ENCODE measurements at places on chromosomes 16 and 17.

DNA sequence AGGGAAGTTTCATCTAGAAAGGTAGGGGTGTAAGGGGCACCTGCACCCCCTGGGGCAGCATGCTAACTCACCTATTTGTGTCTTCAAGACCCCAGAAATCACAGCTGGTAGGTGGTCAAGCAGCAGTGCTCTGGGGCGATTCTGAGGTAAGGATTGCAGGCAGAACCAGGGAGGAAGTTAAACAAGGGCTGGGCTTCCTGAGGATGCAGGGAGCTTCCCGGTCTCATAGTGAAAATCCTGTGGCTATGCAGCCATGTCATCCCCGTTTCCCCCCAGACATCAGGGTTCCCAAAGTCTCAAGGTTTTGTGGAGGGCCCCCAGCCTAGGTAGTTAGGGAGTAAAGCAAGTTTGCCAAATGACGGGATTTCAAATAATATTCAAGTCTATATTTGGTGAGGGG is 78.5 kb downstream of the C16orf78 start:
- no peak for DNase-seq

- peak; percentile 18 for DNase-seq
Observed at GRCh38 chr17:6452471-6453266, 8.4 kb downstream of the PIMREG start.

GRCh38 chr17:80279895-80280294 is 19.2 kb downstream of the RNF213 start:
- no peak for DNase-seq

DNA sequence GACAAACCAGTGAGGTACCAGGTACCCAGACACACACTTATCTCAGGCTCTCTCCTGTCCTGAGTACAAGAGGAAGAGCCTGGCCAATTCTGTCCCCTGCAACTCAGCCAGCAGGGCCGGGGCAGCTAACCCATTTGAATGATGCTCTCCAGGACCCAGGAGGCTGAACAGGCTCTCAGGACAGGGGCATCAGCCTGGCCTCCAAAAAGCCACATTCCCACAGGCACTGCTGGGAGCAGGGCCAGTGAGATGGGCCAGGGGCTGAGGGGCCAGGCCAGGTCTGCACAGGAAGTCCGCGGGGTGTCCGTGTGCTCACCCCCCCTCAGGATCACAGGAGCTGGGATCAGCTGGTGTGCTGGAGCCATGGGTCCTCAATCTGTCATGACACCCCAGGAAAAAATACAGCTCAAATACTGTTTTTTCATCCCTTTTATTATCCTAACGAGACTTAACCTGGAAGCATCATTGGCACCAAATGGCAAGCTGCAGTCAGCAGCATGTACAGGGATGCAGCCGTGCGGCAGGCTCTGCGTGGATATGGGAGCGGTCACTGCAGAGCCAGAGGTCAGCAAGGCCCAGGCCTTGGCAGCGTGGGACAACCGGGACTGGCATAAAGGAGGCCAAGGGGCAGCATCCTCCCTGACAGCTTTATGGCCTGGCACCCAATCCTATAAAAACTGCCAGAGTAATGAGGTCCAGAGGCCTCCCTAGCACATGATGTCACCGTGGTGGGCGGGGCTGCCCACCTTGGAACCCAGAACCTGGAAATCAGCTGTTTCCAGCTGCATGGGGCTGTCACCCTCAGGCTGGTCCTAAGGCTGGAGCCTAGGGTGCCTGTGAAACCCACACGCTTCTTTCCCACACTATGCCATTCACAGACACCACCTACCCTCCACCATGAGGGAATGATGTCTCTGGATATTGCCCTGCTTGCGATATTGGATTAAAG is 276.7 kb downstream of the C16orf95 start:
- no peak for DNase-seq

DNA sequence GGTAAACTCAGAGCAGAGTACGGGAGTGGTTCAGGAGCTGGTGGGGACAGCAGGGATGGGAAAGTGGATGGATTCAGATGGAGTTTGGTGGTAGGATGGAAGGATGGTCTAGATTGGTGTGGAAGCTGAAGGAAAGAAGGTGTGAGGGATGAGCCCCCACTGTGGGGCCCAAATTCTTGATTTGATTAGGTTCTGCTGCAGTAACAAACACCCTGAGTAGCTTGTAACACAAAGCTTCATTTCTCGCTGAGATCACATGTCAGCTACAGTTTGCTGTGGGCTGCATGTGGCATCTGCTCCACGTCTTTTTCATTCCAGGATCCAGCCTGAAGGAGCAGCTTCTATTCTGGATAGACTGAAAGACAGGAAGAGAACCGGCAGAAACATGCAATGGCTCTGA is 143.8 kb downstream of the IRX3 start:
- no peak for DNase-seq

DNA sequence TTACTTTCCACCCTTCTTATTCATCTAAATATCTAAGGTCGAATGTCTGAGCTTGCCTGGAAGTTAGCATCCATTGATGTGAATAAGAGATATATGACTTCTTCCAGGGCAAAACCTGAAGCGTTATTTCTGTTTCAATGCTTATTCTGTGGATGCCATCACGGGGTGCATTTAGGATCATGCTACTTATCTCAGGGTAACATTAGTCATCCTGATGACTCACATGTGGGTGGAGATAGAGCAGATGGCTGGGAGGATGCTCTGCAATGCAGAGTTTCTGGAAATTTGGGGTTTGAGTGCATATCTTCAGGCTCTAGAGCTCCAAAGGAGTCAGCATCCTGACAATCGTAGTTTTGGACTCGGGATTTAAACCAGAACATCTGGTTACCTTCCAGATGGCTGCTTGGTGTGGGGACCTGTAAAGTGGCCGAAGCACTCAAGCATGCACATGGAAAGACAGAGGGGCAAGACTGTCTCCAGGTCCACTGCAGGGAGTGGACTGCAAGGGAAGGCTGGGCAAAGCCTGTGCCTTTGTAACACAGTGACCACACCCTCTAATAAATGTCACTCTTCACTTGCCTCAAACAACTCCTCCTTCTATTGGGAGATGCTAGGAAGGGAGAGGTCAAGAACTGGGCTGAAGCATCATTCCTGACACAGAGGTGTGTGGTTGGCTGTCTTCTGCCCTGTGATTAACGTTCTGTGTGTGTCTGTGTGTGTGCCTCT is 175.2 kb upstream of the SALL1 start:
- DNase-seq, result no peak

DNA sequence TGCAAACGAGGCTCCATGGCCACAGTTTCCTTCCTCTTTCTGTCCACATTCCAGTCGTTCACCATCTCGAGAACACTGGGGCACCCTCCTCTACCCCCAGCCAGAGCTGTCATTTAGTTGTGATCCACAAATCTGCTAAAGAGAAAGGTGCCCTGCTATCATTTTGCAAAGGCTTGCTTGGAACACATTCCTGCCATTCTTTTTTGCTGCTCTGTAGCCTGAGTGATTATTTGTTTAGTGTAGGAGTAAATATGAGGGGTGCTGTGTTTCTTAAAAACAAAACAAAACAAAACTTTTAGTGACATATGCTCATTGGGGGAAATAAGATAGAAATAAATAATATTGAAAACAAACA is 166.7 kb downstream of the PRKCA start:
- no peak for DNase-seq

- no peak for DNase-seq
Observed at GRCh38 chr17:19702217-19702641, 14.2 kb downstream of the SLC47A2 start.

DNA sequence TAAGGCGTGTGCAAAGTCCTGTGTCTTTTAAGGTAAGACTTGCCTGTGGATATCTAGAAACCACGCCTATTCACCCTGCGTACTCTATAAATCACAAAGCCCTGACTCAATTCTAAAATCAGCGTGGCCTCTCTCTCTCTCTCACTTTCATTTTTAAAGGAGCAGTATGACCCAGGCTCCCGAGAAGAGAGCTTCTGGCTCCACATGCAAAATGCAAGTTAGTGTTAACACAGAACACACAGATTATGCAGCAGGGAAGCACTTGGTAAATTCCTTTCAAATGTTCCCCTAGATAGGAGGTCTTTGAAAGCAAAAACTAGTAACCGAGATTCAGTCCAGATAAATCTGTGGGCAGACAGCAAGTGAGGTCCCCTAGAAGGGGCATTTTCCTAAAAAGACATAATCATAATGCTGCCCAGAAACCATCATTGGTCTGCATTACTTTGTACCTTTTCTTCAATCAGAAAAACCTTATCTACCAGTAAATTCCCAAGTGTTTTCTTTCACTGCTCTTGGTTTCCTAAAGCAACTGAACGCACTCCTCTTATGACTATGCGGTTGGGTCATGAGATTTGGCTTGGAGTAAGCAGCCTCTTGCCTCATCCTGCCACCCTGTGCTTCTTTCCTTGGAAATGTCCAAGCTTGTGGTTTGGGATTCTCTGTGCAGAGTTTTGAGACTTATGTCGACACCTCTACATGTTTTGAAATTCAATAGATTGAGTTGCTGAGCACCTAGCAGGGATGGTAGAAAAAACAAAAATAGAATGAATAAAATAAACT is 31.7 kb upstream of the KCNJ2 start:
- peak; percentile 70 for DNase-seq

GRCh38 chr17:6191405-6192324 is 121.5 kb downstream of the WSCD1 start:
- DNase-seq, result no peak

DNA sequence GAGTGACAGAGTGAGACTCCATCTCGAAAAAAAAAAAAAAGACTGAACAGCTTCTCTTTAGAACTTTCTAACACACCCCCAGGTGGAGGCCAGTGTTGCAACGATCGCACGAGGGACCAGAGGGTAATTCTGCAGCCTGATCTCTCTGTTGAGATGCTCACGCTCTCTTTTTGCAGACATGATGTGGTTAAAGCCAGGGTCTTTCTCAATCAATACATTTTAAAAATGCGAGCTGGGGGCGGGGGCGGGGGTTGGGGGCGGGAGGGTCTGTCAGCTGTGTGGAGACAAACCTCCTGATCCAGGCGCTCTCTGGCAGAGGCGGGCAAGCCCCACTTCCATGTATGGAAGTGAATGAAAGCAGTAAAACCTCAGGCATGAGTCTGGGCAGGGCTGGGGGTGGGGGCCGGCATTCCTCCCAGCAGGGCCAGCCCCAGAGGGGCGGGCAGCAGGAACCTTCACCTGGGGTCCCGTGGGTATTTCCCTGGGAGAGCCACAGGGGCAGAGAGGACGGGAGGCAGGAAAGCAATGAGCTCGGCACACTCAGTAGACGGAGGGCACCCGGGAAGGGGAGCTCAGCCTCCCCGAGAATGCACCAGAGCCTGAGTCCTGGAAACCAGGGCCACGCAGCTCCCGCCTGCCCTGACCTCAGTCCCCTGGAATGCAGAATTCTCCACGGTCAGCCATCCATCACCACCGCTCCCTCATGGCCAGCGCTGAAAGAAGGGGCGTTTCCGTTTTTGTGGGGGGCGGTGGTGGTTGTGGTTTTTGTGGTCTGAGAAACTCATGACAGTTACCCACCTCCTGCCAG is 28.0 kb downstream of the NXN start:
- DNase-seq, result no peak

DNA sequence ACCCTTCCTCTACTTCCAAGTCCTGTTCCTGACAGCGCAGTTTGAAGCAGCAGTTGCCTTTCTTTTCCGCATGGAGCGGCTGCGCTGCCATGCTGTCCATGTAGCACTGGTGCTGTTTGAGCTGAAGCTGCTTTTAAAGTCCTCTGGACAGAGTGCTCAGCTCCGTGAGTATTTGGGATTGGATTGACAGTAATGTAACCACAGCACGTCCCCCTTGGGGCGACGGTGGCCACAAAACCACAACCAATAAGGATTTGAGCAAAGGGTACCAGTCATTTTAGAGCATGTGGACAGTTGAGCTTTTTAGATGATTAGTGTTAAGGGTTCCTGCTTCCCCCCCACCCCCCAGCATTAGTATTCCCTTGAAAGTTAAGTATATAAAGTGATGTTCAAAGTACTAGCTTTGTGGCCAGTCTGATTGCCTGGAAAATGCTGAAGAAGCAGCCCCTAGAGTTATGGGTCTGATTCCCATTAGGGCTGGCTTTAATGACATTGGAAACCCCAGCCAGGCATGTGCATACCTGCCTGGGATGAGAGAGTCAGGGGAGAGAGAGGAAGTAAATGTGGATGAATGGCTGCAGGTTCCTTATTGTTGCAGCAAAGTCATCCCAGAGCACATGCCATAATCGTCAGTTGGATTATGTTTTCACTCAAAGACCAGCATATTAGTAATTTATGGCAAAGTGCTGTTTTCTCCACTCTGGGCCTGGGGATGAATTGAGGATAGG is 31.6 kb upstream of the SLC12A3 start:
- DNase-seq, result no peak

DNA sequence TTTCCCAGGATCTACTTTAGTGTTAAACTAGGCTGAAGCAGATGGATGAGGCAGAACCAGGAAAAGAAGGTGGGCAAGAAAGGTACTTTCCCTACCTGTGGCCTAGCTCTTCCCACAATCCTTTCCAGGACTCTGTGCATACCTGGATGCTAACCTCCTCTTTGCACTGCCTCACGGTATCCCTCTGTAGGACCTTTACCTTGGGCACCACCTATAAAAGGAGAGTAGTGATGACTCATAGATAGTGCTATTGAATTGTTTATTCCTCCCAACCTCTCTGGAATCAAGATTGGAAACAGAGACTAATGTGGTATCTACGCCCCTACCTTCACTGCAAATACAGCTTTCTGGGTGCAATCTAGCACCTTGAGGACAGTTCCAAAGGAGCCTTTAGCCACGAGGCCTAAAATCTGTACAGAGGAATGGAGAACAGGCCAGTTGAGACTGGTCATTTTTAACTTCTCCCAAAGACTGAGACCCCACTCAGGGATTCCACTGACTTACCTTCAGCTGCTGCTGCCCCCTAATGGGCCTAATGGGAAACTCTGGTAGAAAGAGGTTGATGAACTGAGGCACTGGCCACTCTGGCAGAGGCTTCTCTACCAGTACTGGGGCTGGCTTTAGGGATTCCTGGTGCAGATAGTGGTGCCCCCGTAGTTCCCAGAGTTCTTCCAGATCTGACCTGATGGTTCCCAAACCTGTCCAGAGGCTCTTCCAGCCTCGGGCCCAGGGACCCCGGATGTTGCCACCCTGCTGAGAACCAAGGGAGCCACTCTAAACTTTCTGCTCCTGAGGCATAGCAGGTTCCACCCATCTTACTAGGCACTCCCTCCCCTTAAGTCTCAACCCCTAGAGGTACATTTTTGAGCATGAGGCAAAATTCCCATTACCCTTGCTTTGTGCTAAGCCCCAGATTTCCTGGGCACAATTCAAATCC is 781 bp downstream of the RSKR start:
- DNase-seq, result peak; percentile 27

DNA sequence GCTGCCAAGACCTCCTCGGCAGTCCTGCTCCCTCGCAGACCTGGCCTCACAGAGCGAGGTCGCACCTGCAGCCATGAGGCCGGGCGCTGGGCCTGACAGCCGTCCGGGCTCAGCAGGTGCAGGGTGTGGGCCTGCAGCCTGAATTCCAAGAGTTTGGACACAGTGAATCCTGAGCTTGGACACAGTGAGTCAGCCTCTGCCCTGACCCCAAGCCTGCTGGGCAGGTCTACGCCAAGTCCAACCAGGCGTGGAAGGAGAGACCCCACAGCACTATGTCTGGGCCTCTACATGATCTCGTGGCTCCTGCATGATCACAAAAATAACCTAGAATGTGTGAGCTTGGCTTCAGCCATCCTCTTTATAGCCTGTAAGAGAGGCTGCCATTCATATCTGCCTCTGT is 121.0 kb downstream of the C16orf95 start:
- no peak for DNase-seq

GRCh38 chr16:2511996-2512734 is 1.6 kb upstream of the ATP6V0C start:
- DNase-seq, result no peak

GRCh38 chr17:51046514-51047384 is 73.9 kb downstream of the SPAG9 start:
- DNase-seq, result no peak
